ENCODE measurements at places on chromosomes 13 and 19. TPM values are rescaled to one million over a fixed set of nuclear protein-coding genes. Genes with fewer than 3 reads are reported as not detected.

- DNase-seq: no peak
These were observed 609.5 kb downstream of the UQCRFS1 start for GRCh38 chr19:28603453-28603852.

DNA sequence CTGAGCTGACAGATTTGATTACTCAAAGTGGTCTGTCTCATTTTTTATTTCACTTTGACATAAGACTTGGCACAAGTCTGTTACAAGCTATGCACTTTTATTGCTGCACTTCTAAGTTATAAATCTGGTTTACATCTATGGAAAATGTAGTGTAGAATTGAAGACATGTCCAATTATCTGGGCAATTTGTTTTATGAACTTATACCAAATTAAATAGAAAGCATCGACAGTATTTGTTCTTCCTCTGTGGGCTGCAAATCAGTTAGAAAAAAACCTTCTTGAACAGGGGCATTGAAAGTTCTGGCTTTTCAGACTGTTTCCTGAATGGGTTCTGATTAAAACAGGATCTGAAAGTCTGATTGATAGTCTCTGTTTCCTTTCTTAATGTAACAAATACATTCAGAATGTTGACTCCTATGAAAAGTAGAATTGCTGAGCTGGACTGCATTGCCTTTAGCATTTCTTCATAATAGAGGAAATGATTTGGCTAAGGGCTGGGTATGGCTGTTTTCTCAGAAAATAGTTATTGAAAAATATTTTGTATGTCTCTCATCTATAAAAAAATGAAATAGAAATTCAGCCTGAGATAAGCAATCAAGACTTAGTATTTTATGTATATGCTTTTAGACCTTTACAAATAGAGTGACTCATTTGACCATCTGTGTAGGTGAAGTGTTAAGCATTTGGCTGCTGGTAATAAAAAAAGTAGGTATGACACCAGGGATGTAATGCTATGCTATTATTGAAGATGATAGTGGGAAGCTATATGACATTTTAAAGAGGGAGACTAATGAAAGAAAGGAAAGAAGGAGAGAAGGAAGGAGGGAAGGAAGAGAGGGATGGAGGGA is 210.9 kb upstream of the SPRY2 start:
- no peak for DNase-seq

FXYD3 gene
- total RNA-seq: not detected

DNA sequence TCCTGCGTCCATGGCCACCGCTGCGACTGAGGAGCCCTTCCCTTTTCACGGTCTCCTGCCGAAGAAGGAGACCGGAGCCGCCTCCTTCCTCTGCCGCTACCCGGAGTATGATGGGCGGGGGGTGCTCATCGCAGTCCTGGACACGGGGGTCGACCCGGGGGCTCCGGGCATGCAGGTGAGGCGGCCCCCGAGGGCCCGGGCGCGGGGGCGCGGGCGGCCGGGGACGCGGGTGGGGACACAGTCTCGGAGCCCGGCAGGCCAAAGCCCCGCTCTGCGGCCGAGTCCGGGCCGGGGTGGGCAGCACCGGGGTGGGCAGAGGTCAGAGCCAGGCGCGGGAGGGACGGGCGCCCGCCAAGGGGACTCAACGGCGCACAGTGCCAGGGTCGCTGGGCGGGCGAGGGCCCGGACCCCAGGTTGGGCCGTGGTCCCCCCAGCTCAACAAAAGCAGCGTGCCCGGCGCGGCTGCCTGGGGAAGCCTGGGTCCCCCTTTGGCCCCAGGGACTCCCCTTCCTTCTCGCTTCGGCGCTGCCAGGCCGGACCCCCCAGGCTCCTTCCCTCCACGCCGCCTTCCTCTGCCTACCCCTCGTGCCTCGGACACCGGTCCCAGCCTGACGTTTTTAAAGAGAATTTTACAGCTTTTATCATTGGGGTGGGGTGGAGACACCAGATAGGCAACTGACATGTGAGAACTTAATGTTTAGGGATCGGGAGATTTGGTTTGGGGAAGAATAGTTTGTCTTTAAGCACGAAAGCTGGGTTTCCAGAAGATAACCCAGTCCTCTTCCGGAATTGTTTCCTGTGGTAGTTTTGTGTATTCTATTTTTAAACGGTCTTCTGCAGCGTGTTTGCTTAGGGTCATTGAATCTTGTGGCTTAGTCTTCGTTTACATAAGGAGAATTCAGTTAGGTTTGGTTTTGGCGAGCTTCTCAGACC is 509 bp downstream of the TPP2 start:
- no peak for DNase-seq

SHC2 gene
- total RNA-seq: 7.0 TPM

LRP3 gene
- 30.2 TPM for total RNA-seq

DNA sequence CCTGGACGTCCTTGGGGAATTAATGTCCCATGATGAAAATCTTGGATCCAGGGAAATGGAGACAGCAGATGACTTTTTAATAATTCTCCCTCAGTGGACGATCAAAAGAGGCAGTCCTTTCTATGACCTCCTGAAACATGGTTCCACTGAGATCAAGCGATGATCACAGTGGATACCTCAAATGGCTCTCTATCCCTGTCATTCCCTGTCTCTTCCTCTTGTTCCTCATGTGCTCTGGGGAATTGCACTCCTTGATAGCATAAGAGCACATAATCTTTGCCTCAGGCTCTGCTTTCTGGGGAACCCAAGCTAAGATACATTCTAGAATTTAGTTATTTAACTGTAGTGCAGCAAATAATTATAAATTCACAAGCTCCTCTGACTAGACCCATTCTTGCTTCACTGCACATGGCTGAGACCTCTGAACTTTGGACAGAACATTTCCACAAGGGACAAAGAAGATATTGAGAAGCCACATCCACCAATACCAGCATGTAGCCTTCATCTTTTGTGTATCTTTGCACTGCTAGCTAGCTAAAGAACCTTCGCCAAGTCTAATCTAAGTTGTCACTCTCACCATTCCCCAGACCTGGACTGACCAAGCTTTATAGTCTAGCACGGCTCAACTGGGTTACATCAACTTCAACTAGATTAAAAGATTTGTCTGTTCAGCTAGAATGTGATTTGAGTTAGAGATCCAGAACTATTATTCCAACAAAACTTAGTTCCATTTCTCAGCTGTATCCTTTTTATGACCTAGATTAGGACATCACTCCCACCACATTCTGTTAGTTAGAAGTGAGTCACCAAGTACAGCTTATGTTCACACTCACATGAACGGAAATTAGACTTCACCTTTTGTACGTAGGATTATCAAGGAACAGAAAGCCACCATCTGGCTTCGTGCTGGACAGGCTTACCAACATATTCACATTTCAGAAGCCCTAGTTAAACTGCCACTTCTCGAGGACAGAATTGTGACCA is 142.7 kb downstream of the SUCLA2 start:
- no peak for DNase-seq

DNA sequence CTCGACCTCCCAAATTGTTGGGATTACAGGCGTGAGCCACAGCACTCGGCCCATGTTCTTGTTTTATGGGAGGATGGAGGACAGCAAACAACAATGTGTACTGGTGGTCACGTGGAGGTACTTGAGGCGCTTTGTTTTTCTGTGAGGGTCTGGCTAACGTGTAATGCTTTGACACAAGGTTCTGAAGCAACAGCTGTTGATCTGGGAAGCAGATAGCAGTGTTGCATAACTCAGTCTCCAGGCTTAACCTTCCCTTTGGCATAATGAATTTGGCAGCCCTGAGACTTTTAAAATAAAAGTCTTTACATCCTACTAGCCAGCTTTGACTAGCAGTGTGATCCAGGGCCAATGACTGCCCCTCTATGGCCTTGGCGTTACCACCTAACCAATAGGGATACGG is 6.9 kb upstream of the ZNF580 start:
- DNase-seq: no peak

DNA sequence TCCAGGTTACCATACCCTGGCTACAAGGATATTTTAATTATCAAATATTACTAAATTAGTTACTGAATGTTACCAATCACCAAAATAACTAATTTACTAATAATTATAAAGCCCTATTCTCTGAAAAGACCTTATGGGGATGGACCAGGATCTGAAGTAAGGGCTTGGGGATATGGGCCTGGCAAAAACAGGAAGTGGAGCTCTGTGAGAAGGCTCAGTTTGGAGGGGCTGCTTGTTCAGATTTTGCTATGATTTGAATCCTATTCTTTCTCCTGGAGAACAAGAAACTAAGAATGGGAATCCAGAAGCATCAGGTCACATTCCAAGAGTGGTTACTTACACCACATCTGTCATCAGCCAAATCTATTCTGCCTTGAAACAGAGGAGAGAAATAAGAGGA is 148.1 kb downstream of the DNAJC15 start:
- no peak for DNase-seq

GRCh38 chr19:13726323-13726722 is 38.0 kb upstream of the MRI1 start:
- DNase-seq: no peak

DNA sequence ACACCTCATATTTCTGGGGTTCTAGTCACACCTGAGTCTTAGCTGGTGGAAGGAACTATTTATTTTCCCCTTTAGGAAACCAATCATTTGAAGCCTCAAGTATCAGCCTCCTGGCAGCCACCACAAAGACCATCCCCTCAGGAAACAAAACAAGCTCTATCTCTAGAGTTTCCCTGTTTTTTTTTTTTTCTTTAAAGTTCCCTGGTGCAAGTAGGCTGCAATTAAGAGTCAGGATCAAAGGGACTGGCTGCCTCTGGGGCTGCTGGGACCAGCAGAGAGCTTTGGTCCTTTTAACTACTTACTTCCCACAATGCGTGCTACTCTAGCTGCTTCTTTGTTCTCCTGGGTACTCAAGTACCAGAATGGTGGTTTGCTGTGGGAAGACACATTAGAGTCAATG is 11.4 kb downstream of the MBNL2 start:
- no peak for DNase-seq
